ENCODE measurements at places on chromosomes 5 and 9.
A peak's percentile ranks its signal among the peaks of the same experiment; 100 is the strongest.

DNA sequence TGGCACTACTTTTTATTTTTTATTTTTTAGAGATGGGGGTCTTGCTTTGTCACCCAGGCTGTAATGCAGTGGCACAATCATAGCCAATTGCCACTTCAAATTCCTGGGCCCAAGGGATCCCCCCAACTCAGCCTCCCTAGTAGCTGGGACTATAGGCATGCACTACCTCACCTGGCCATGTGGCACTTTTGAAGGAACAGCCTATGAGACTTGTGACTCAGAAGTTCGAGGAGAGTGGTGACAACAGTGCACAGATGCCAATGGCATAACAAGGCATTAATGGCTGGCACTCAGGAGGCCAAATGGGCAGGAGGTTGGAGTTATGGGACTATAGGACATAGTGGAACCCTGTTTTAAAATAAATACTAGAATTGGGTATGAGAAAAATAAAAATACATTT lies 33.7 kb downstream of the ANKRD31 start:
- DNase-seq, result no peak

- no peak for DNase-seq
Measured at GRCh38 chr5:176864755-176865154, 34.4 kb downstream of the HK3 start.

DNA sequence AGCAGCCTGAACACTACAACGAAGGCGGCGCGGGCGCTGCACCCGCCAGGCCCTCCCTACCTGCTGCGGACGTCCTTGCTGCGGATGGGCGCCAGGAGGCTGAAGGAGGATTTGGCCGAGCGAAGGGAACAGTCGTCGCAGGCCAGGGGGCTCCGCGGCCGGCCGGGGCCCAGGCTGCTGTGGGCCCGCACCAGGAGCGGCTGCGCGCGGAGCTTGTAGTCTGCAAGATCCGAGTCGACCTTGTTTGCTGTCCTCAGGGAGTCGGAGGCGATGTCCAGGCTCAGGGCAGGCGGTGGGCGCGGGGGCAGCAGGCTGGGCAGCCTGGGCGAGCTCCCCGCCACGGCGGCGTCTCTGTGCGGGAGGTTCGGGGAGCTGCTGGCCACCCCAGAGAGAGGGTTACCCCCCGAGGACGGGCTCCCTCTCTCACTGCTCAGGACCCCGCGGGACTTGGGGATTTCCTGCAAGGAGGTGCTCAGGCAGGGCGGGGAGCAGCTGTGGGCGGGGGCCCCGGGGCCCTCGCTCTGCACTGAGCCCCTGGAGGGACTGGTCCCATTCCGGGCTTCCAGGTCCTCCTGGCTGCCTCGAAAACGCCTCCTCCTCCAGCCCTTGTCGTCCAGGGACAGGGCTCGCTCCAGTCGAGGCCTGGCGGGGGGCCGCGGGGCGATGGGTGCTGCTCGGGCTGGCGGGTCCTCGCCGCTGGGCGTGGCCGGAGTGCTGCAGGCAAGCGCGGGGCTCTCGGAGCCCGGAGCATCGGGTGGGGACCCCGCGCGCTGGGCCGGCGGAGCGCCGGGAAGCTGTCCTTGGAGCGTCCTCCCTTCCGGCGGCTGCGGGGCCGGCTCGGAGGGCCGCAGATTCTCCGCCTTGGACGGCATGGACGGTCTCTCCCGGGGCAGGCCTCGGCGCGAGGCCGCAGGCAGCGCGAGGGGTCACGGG lies 831 bp downstream of the INPP5E start:
- peak; percentile 53 for DNase-seq

GRCh38 chr5:1119312-1119831 lies 7.5 kb upstream of the SLC12A7 start:
- DNase-seq, result no peak

DNA sequence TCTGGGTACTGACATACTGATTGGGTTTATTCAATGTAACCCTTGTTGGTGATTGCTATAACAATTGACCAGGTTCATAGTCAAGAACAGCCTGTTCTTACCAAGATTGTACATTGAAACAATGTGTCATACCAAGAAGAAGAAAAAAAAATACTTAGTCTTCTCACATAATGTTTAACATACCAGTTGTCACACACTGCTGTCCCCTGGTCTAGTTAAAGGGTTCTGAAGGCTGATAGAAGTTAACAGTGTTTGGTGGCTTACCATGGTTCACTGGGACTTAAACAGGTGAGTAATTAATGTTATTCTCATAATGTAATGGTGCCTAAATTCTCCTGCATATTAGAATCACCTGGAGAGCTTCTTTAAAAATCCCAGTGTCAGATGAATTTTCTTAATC lies 18.5 kb upstream of the CDC42SE2 start:
- no peak for DNase-seq

- no peak for DNase-seq
Measured at GRCh38 chr5:101531026-101531425, 627.9 kb upstream of the ST8SIA4 start.

- no peak for DNase-seq
Measured at GRCh38 chr5:7805379-7805778, 45.6 kb downstream of the CFAP90 start.

GRCh38 chr5:177242304-177242703 lies 61.2 kb downstream of the RAB24 start:
- no peak for DNase-seq

DNA sequence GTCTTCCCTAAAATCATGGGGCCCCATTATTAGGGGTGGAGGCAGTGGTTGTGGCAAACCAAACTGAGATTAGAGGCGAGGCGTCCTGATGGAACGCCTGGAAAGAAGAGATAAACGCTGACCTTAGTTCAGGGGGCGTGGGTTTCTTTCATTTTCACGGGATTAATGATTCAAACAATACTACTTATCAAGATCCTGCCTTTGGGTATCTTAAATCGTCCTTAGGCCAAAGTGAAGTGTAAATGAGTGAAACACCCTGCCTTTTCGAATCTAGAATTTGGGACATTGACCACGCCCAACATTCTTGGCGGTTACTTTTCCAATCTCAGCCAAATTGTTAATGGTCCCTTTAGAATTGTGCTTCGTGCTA lies 1.0 kb upstream of the UBTD2 start:
- DNase-seq, result no peak

DNA sequence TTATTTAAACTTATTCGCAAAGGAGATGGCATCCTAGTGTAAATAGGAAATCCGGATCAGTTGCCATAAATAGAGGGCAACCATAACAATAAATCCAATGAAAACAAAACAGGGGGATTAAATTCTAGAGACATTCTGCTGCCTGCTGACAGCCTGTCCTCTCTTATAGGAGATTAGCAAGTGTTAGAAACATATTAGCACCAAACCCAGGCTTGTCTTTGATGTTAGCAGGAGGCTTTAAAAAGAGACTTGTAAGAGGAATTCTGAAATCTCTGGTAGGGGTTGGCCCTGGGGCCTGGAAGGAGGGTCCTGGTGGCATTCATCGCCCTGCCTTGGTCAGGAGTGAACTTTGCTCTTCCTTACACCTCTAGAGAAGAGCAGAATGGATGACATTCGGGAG lies 21.6 kb downstream of the NDST1 start:
- DNase-seq, result no peak

GRCh38 chr9:20570756-20571155 lies 51.5 kb downstream of the MLLT3 start:
- no peak for DNase-seq

GRCh38 chr5:36655161-36655560 lies 48.8 kb downstream of the SLC1A3 start:
- DNase-seq, result no peak

GRCh38 chr9:131872006-131872405 lies 132.1 kb upstream of the RAPGEF1 start:
- no peak for DNase-seq

GRCh38 chr9:111644195-111644772 lies 13.2 kb downstream of the DNAJC25 start:
- DNase-seq, result no peak

DNA sequence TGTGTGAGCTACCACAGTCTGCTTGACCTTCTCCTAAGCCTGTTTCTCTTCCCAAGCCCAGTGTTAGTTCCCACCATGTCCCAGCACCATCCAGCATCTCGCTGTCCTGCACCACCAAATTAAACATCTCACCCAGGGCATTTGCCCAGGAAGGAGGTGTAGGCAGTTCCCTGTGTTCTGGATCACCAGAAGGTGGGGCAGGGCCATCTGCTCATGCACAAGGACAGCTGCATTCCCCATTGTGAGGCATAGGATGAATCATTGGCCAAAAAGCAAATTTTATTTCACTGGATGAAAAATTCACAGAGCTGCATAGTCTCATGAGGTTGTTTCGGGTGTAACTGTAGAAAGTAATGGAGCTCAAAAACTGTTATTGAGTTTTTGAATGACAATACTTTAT lies 89.5 kb upstream of the GRIA1 start:
- no peak for DNase-seq

- no peak for DNase-seq
Measured at GRCh38 chr5:122114501-122114900, 14.8 kb upstream of the ZNF474 start.

GRCh38 chr5:56819060-56819881 lies 3.9 kb downstream of the MAP3K1 start:
- no peak for DNase-seq

- DNase-seq, result no peak
Measured at GRCh38 chr9:131068076-131068816, 28.1 kb upstream of the AIF1L start.

DNA sequence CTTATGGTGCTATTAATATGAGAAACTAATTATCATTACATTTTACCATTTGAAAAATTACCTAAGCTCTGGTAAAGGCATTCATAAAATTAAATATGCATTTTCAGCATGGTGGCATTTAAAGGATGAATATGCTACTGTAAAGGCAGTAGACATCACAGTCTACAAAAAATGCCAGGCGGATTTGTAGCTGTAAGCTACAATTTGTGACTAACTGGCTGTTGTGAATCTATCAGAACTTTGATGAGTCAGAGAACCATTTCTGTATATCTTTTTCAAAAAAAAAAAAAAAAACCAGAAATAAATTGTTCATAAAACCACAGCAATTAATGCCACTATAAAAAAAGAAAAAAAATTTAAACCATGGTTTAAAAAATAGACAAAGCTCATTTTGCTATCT lies 186.3 kb downstream of the NFIB start:
- DNase-seq, result no peak

DNA sequence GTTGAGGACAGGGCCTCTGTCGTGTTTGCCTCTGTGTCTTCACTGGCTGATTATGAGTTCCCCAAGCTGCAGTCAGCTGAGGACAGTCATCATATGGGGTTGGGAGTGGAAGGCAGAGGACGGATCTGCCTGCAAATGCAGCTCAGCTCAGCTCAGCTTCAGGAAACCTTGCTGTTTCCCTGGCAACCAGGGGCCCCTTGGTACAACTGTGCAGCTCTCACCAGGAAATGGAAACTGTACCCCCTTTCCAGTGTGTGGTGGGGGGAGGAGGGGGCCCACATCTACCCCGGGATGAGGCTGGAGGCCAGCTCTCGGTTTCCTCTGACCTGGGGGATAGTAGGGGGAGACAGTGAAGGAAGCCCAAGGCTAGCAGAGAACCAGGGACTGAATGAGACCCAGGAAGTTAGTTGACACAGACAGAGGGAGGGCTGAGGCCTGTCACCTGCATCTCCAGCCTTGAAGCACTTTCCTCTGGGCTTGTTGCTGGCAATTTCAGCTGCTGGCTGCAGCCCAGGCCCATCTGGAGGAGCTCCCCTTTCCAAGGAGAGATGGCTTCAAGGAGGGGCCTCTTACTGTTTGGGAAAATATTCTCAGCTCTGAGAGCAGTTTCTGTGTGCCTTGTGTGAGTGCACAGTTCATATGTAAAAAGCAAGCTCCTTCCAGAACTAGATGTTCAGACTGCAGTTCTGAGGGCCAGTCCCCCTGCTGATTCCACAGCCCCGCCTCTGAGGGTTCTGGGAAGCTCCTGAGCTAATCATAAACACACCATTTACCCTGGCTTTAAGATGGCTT lies 6.9 kb downstream of the ANXA6 start:
- DNase-seq, result peak; percentile 60

GRCh38 chr5:60372786-60373185 lies 327.2 kb downstream of the DEPDC1B start:
- no peak for DNase-seq

GRCh38 chr9:94734054-94734754 lies 7.7 kb downstream of the AOPEP start:
- DNase-seq, result no peak
